ENCODE measurements at places on chromosomes 12 and 14. TPM values are rescaled to one million over a fixed set of nuclear protein-coding genes. Genes with fewer than 3 reads are reported as not detected.

The SYNDIG1L gene
- 0.34 TPM for total RNA-seq

- DNase-seq = no peak
- H3K27ac ChIP-seq = no peak overlapping the region
- H3K36me3 ChIP-seq = no peaks in the 10 kb centered on the region
- H3K4me1 ChIP-seq = no peaks in the 10 kb centered on the region
Observed at GRCh38 chr12:43812926-43813325, 6.8 kb upstream of the TWF1 start.

The DHH gene
- total RNA-seq = 114 TPM

The SPX gene
- total RNA-seq = not detected

DNA sequence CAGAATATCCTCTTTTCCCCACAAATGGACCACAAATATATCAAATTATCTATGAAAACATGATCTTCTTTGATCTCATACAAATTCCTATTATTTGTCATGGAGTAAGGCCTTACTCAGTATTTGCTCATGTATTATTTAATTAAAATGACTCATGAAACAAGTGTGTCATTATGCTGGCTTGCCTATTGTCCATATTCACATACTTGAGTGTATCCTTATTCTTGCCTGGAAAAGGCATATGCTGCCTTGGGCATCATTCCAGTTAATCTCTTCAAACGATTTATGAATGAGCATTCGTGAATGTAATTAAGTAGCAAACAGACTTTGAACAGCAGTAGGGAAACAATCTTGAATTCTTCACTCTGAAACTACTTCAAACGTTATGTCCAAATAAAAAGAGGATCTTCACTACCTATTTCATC lies 22.6 kb upstream of the SNRPF start:
- no peaks in the 10 kb centered on the region for H3K27me3 ChIP-seq
- DNase-seq = no peak
- no peaks in the 10 kb centered on the region for H3K4me1 ChIP-seq
- no peaks in the 10 kb centered on the region for H3K36me3 ChIP-seq

The GPRC5A gene
- total RNA-seq = 5.4 TPM

The ARHGEF25 gene
- 16.6 TPM for total RNA-seq

The STX2 gene
- total RNA-seq = 5.3 TPM

The LYZ gene
- total RNA-seq = 27.3 TPM

DNA sequence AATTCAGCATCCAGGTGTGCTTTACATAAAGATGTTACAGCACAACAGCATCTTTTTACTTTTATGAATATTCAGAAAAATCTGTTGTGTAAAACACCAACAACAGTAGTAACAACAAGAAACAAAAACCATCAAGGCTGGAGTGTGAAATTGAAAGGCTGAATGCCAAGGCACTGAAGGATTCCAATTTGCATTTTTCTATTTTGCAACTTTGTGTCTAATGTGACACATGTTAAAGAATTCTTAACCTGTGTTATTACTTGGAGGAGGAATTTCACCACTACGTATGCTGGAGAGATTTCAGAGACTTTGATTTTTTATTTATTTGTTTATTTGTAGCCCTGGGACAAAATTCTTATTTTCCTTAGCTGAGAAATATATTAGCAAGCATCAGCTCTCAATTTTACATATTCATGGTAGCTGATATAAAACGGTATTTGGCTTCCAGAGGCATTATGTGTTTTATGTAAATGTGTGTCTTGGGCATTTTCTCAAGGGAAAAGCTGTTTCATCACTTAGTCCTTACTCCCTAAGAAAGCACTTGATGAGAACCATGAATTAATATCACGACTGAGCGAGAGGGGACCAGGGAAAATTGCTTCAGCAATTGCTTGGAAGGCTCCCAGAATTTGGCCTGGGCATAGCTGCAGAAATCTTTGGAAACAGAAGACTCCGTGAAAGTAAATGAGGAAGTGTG lies 475.4 kb downstream of the TMEM132D start:
- no peak overlapping the region for H3K27ac ChIP-seq
- no peaks in the 10 kb centered on the region for H3K4me1 ChIP-seq
- H3K4me3 ChIP-seq = no peak overlapping the region

- H3K27me3 ChIP-seq = no peaks in the 10 kb centered on the region
- H3K27ac ChIP-seq = no peak overlapping the region
- H3K4me3 ChIP-seq = no peak overlapping the region
- no peaks in the 10 kb centered on the region for H3K36me3 ChIP-seq
Observed at GRCh38 chr14:61602003-61602732, 93.1 kb upstream of the HIF1A start.

The DAD1 gene
- total RNA-seq = 289 TPM

GRCh38 chr12:46610754-46611153 lies 215.0 kb downstream of the SLC38A4 start:
- no peak overlapping the region for H3K4me3 ChIP-seq
- no peaks in the 10 kb centered on the region for H3K4me1 ChIP-seq
- H3K27ac ChIP-seq = no peak overlapping the region

DNA sequence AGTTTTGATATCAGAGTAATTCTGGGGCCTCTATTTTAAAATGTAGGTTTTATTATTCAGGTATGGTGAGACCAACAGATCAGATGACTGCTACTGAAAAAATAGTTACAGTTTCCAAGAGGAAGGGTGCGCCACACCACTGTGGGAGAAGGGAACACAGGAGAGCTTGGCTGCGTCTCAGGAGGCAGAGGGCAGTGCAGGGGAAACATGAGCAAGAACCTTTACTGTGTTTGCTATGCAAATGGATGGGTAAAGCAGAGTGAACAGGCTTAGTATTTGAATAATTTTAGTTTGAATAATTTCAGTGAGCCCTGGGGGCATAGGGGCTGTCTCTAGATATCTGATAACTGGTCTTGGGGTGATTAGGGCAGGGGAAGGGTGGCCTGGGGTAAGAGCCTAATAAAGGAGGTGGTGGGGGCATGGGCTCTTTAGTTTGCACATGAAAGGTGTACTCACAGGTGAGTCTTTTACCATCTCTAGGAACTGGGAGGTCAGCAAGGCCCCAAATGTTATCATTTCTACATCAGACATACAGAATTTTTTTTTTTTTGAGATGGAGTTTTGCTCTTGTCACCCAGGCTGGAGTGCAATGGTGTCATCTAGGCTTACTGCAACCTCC lies 196.8 kb upstream of the NEDD1 start:
- peak; percentile 45 for DNase-seq
- no peaks in the 10 kb centered on the region for H3K4me1 ChIP-seq
- H3K36me3 ChIP-seq = no peaks in the 10 kb centered on the region
- no peak overlapping the region for H3K4me3 ChIP-seq
- no peak overlapping the region for H3K27ac ChIP-seq

- H3K4me1 ChIP-seq = no peaks in the 10 kb centered on the region
- H3K27ac ChIP-seq = no peak overlapping the region
Observed at GRCh38 chr12:98819821-98820404, 174.8 kb downstream of the APAF1 start.

DNA sequence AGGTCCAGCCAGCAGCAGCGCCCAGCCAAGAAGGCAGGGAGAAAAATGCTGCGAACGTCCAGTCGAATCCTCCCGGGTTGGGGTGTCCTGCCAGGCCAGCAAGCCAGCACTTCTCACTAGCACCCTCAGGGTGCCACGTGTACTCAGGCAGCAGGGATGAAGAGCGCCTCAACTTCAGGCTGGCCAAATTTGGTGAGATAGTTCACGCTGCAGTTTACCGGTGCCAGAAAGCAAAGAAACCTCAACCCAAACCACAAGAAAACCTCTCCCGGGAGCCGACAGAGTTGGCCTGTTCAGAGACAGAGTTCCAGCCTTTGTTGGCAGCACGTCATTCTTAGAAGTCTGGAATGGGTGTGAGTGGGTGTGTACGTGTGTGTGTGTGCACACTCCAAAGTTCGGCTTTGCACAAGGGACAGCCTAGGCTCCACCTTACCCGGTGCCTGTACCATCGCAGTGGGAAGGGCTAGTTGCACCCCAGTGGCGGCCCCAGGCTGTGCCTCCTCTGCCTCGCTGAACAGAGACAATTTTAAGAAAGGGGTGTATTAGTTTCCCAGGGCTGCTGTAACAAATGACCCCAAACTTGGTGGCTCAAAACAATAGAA lies 42.1 kb downstream of the ELK3 start:
- no peak overlapping the region for H3K4me3 ChIP-seq
- H3K27me3 ChIP-seq = no peaks in the 10 kb centered on the region
- no peaks in the 10 kb centered on the region for H3K36me3 ChIP-seq
- no peak for DNase-seq
- peak overlapping the region; percentile 60 for H3K27ac ChIP-seq

GRCh38 chr12:72832024-72832423 lies 559.9 kb downstream of the TRHDE start:
- H3K4me3 ChIP-seq = no peak overlapping the region
- no peaks in the 10 kb centered on the region for H3K4me1 ChIP-seq
- no peak for DNase-seq
- H3K27ac ChIP-seq = no peak overlapping the region
- H3K36me3 ChIP-seq = no peaks in the 10 kb centered on the region
- no peaks in the 10 kb centered on the region for H3K27me3 ChIP-seq

- no peaks in the 10 kb centered on the region for H3K27me3 ChIP-seq
- no peak for DNase-seq
- no peaks in the 10 kb centered on the region for H3K4me1 ChIP-seq
- no peak overlapping the region for H3K4me3 ChIP-seq
Observed at GRCh38 chr12:69610126-69610525, 581 bp downstream of the LRRC10 start.

GRCh38 chr12:92927055-92927435 lies 2.0 kb downstream of the EEA1 start:
- no peak overlapping the region for H3K27ac ChIP-seq
- DNase-seq = no peak
- H3K36me3 ChIP-seq = no peaks in the 10 kb centered on the region
- no peaks in the 10 kb centered on the region for H3K4me1 ChIP-seq
- no peaks in the 10 kb centered on the region for H3K27me3 ChIP-seq
- H3K4me3 ChIP-seq = no peak overlapping the region

DNA sequence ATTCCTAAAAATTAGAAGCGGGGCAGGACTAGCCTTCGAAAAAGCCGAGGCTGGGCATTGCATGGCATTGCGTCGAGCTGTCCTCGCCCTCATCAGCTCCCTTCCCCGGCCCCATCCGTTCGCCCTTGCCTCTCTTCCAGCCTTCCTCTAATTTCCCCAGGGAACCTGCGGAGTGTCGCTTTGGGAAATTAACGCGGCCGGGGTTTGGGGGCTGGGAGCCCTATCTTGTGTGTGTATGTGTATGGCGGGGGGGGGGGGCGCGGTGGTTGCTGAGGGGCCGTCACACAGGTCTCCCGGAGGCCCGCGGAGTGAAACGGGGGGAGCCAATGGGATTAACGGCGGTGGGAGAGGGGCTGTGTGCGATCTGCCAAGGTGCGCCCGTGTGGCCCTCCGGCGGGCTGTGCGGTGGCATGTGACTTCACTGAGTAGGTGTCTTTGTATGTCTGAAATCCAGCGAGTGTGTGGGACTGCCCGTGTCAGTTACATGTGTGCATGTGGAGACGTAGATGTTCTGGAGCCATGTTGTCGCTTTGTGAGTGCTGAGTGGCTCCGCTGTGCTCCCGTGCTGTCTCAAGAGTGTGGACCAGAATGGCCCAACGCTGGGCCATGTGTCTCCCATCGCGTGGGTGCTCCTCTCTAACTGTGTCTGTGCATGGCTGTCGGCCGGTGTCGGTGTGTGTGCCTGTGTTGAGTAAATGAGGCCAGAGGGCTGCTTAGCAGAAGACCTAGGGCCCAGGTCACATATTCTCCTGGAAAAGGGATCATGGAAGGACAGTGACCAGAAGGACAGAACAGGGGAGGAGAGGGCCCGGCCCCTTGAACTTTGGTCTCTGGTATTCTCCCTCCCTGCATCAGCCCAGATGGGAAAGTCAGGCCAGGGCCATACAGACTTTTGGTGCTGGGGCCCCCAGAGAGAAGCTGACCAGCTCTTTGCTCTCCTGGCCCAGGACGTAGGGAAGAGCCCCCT lies 1.5 kb downstream of the PTMS start:
- H3K4me3 ChIP-seq = peak overlapping the region; percentile 89
- H3K27ac ChIP-seq = peak overlapping the region; percentile 92
- H3K36me3 ChIP-seq = no peaks in the 10 kb centered on the region
- H3K27me3 ChIP-seq = no peaks in the 10 kb centered on the region
- peaks cover 12% of the 10 kb centered on the region for H3K4me1 ChIP-seq

DNA sequence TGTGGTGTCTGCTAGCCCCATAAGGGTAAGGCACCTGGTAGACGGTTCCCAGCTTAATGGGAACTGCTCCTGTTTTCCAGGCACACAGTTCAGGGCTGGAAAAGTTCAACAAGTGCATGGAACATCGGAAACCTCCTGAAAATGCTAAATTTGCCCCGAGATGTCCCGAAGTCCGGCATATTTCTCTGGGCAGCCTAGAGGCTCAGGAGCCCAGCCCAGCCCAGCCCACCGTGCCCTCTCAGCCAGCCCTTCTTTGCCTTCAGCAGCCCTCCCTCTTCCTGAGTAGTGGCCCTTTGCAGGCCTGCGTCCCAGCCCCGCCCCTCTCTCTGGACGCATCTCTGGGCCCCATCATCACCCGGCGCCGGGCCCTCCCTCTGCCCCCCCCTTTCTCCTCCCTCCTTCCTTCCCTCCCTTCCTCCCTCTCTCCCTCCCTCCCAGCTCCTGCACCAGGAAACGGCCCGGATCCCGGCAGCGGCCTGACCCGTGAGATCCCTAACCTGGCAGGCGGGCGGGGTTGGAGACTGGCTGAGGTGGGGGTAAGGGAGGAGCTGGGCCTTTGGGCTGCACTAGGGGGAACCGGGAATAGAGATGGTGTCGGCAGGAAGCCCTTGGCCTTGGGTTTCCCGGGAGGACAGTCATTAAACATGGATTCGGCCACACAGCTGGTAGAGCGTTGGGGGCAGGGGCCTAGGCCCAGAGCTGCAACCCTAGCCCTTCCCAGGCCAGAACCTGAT lies at the start of gene BCL2L2:
Gene BCL2L2 (plus strand): TSS at position 422 of the 734 bp plus-strand sequence. CDS start 935 bp downstream, outside the sequence.
- H3K27me3 ChIP-seq = no peaks in the 10 kb centered on the region
- H3K27ac ChIP-seq = peak within 1 kb of the TSS; percentile 85
- H3K4me1 ChIP-seq = peaks cover 12% of the 10 kb centered on the region
- no peaks in the 10 kb centered on the region for H3K36me3 ChIP-seq
- peak within 1 kb of the TSS; percentile 62 for H3K4me3 ChIP-seq
- peak; percentile 90 for DNase-seq

DNA sequence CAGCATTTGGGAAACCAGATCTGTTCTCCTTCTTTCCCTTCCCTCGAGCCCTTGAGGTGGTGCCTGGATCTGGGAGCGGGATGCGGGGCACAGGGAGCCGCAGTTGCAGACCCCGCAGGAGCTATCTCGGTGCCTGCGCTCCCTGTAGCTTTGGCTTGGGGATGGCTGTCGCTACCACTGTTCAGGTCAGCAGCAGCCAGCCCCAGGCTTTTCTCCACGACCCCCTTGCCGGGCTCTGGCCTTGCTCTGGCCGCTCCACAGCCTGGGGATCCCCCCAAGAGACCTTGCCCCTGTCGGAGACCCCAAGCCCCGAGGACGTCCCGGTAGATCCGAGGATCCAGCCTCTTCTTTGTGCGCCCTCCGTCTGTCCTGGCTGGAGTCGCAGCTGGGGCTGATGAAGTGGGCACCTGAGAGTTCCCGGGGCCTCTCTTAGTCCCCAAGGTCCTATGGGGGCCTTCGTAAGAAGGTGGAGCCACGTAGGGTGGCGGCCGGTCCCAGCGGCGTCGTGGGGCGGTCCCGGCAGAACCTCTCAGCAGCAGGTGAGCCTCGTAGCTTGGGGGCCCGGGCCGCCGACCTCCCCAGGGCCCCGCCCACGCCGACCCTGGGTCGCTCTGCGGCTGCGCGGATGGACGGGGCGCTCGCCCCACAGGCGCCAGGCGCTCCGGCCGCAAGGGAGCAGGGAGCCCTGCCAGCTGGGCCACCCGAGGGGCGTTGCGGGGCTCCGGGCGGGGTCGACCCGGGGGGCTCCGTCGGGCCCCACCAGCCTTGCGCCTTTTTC lies 1.3 kb downstream of the DDN start:
- peaks cover 19% of the 10 kb centered on the region for H3K4me1 ChIP-seq
- DNase-seq = no peak
- no peaks in the 10 kb centered on the region for H3K36me3 ChIP-seq
- no peak overlapping the region for H3K27ac ChIP-seq

GRCh38 chr14:30132196-30132595 lies 204.5 kb upstream of the PRKD1 start:
- no peaks in the 10 kb centered on the region for H3K4me1 ChIP-seq
- H3K27ac ChIP-seq = no peak overlapping the region
- H3K27me3 ChIP-seq = no peaks in the 10 kb centered on the region
- no peak overlapping the region for H3K4me3 ChIP-seq
- no peak for DNase-seq

Measured in prostate gland (tissue), 2 donors.